NCI-H187 treated with DMSO at 0.1 percent for 48 hours (cell line): ENCODE measurements at places on chromosomes 7 and 10.

- no peak for DNase-seq
These were observed 95.6 kb downstream of the MKI67 start for GRCh38 chr10:128030498-128031072.

- DNase-seq = no peak
These were observed 17.9 kb upstream of the ACBD5 start for GRCh38 chr10:27258492-27258837.

- no peak for DNase-seq
These were observed 193.1 kb downstream of the EBF3 start for GRCh38 chr10:129771024-129771423.

- DNase-seq = no peak
These were observed 20.4 kb downstream of the OPALIN start for GRCh38 chr10:96338279-96338925.

DNA sequence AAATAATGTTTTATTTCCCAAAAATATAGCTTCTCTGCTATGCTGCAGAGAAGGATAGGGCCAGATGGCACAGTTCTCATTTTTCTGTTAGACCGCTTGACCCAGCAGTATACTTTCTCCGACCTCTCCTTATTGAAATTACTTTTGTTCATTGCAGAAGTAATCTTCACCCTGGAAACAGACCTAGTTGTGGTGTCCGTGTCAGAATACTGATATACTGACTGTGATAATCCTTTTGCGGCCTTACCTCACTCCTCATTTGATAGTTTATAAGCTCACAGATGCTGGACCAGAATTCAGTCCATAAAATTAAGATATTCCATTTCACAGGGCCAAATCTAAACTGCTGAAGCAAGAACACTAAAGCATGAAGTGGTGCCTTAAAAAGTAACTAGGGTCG lies 260.6 kb upstream of the DKK1 start:
- no peak for DNase-seq

DNA sequence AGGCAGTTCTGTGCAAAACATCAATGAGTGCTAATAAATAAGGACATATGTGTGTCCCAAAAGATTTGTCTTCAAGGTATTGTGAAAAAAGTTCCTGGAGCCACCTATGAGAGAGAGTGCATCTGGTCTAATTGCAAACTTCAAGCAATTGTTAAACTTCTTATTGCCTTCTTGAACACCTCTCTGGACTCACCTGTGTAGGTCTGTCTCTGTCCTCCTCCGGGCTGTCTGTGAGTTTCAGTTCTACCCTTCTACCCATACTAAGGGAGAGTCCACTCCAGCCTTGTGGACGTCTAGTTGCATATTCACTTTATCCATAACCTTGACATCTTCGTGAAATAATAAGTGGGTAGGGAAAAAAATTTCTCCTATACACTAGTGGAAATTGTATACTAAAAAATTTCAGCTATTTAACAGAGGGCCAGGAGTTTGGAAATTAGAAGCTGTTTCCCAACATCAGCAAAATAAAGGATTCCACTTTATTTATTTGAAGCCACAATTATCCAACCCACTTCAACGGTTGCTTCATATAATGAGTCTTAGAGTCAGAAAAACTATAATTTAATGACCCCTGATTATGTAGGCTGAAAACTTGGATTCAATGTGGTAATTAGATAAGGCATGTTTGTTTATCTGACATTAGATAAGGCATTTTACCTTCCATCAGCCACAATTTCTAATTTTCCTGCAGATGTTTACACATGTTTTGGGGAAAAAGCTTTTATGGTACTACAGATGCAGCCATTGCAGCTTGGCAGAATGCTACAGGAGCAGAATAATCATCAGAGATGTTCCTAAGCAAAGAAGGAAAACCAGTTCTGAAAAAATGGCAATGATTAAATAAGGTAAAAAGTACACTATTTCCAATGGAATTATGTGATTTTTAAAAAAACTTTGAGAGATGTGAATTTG lies 150.8 kb upstream of the FAM3C start:
- DNase-seq = no peak

GRCh38 chr7:19296617-19297016 lies 151.4 kb upstream of the FERD3L start:
- no peak for DNase-seq
